Naive B cell (primary cell): ENCODE measurements at places on chromosomes 1 and 21.

DNA sequence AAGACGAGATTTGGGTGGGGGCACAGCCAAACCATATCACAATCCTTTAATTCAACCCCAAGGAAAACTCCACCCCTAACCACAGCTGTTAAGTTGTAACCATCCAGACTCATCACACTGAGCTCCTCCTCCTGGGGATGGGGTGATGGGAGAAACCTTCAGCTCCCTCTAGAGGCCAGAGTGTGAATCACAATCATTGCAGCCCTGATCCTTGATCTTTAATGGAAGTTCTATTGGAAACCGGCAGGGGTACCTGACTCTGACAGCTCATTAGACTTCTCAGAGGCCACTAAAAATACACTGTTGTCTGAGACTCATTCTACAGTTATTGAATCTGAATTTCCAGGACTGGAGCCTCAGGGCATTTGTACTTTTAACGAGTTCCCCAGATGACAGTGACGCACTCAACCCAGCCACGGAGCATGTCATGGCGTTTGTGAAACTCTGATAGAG lies 127.2 kb downstream of the IGSF21 start:
- peaks cover 48% of the 10 kb centered on the region for H3K27me3 ChIP-seq
- peaks cover 20% of the 10 kb centered on the region for H3K36me3 ChIP-seq
- no peaks in the 10 kb centered on the region for H3K4me1 ChIP-seq
- H3K27ac ChIP-seq: no peak overlapping the region
- no peak for DNase-seq
- no peak overlapping the region for H3K4me3 ChIP-seq

DNA sequence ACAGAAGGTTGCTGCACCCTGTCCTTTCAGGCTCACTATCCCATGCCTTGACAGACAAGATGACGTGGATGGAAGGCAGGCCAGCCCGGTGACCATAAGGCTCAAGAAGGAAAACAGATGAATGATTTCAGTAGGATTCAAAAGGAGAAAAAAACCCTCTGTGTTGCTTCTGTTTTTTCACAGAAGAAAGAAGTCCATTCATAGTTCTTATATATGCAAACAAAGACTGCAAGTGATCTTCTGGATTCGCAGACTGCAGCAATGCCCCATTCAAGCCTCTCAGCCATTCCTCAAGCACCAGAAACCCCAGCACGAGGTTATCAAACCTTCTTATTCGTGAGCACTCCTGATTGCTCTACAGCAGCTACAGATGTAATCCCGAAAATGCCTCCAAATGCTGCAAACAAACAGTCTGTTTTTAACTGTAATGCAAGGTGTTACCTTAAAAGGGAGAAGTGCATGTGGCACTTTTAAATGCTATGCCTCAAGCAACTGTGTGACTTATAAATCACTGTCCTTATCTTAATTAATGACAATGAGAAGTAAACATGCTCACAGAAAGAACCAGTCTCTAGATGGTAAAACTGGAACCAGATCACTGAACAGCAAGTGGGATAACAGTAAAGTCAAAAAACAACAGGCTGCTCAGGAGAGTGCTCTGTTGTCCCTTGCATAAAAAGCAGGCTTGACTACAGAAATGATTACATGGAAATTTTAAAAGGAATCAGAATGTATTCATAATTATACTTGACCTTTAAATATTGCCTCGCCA lies 173.9 kb downstream of the HHIPL2 start:
- H3K27me3 ChIP-seq: peaks cover 14% of the 10 kb centered on the region
- no peaks in the 10 kb centered on the region for H3K36me3 ChIP-seq
- H3K4me3 ChIP-seq: no peak overlapping the region
- H3K4me1 ChIP-seq: no peaks in the 10 kb centered on the region

DNA sequence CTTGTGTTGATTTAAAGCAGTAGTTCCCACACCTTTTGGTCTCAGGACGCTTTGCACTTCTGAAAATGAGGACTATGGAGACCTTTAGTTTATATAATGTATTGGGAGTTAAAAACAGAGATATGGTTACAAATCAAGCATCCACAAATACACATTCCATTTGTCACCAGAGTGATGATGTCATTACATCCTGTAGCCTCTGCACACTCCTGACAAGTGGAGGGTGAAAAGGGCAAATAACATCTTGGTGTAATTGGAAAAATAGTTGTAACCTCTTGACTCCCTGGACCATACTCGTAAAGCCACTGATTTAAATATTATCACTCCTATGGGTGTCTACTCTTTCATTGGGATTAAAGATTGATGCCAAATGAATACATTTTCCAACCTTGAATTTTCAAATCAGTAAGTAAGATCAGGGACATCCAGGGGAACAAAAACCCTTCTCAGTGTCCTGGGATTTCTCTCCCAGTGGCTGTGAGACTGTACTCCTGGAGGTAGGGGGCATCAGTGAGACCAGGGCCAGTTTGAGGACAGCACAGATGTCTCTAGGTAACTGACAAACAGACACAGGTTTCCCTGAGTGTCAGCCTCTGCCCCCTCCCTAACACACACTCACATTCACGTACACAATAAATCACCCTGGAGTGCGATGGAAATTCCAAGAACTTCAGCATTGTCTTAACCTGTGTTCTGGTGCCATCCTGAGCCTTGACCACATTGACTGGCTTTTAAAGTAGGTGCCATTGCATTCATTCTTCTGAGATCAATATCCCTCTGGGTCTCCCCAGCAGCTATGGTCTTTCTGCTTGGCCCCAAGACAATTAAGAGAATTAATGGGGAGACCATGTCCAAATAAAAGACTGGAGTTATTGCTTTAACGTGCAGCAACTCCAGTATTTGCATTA lies 63.0 kb downstream of the NR5A2 start:
- H3K27me3 ChIP-seq: peaks cover 24% of the 10 kb centered on the region
- no peak overlapping the region for H3K4me3 ChIP-seq
- no peak overlapping the region for H3K27ac ChIP-seq
- H3K4me1 ChIP-seq: no peaks in the 10 kb centered on the region
- peaks cover 8% of the 10 kb centered on the region for H3K36me3 ChIP-seq

DNA sequence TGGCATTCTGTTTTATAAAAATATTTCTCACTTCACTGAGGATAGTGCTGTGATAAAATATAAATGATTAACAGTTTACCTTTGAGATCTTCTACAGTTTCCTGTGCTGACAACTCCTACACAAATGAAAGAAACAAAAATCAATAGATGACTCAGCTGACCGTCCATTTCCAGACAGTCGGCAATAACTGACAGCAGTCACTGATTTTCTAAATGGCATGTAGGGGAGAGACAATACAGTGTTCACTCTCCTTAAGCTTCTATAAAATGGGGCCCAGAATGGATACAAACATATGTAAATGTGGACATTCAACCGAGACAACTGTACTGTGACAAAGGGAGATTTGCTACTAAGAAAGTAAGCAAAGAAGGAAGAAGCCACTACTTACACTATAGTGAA lies 34.3 kb downstream of the PCNX2 start:
- H3K4me1 ChIP-seq: peaks cover 7% of the 10 kb centered on the region
- H3K36me3 ChIP-seq: peaks cover 25% of the 10 kb centered on the region
- H3K27me3 ChIP-seq: no peaks in the 10 kb centered on the region
- DNase-seq: no peak
- H3K4me3 ChIP-seq: no peak overlapping the region

- DNase-seq: peak; percentile 48
- H3K4me3 ChIP-seq: peak overlapping the region; percentile 69
- H3K27me3 ChIP-seq: peaks cover 4% of the 10 kb centered on the region
- H3K4me1 ChIP-seq: peaks cover 18% of the 10 kb centered on the region
- no peaks in the 10 kb centered on the region for H3K36me3 ChIP-seq
- H3K27ac ChIP-seq: no peak overlapping the region
Measured at GRCh38 chr1:66648901-66649595, 103.2 kb upstream of the DYNLT5 start.

DNA sequence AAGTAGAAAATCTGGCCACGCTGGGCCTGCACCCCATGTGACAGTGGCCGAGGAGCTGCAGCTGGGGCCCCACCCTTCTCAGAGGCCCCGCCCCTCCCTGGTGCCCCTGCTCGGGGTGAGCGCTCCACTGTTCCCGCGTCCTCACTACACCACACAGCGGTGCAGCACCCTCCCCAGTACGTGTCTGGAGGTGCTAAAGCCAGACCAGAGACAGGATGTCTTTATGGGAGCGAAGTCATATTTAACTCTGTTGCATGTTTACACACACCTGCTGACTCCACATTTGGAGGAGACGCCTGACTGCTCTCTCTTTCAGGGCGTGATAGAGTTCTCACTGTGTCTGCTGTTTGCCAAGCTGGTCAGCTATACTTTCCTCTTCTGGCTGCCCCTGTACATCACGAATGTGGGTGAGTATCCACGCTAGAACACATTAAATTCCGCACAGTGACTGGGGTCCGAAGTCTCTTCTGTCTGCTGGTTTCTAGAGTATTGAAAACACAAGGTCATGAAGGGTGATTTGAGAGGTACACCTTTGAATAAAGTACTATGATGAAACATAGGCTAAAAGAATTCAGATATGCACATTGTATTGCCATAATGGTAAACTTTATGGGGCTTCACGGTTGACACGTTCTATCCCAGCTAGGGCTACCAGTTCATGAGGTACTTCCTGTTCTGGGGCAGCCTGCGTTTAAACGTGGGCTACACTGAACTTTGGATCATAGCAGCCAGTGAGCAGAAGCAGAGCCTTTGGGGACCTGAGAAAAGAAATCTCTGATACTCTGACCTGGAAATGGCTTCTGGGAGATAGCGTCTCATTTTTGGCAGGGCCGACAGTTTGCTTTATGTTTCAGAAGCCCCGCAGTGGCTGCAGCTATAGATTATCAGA lies 48.4 kb downstream of the SLC37A1 start:
- no peak overlapping the region for H3K4me3 ChIP-seq
- H3K27ac ChIP-seq: no peak overlapping the region
- H3K4me1 ChIP-seq: peaks cover 24% of the 10 kb centered on the region
- H3K27me3 ChIP-seq: no peaks in the 10 kb centered on the region
- DNase-seq: peak; percentile 16

DNA sequence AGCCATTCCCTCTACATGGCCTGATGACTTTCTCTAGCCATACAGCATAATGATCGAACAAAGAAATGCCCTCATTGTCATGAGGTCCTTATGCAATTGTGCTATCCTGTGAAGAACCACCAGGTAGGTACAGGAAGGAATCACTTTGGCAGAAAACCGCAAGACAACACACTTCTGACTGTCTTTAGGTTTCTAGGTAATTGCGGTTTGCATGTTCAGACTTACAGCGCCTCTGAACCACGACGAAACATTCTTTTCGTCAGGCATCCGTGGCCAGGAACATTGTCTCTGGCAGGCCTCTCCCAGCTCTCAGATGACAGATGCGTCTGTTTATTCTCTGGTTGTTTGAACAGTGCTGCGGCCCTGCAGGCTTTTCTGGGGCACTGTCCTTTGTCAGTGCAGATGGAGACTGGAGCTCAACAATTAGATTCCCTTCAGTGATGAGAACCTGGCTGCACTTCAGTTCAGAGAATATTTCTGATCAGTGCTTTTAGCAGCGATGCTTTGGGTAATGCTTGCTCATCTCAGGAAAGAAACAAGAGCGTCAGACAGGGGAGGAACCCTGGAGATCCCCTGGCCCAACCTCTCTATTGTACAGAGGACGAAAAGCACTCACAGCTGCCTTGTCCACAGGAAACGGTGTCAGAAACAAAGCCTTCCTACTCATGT lies 63.4 kb downstream of the B3GALT5 start:
- no peak overlapping the region for H3K27ac ChIP-seq
- H3K4me1 ChIP-seq: no peaks in the 10 kb centered on the region
- H3K4me3 ChIP-seq: no peak overlapping the region
- H3K27me3 ChIP-seq: peaks cover 12% of the 10 kb centered on the region

GRCh38 chr1:165443539-165444311 lies 1.2 kb downstream of the RXRG start:
- no peaks in the 10 kb centered on the region for H3K36me3 ChIP-seq
- no peak for DNase-seq
- no peak overlapping the region for H3K4me3 ChIP-seq
- H3K4me1 ChIP-seq: no peaks in the 10 kb centered on the region
- H3K27ac ChIP-seq: no peak overlapping the region

- DNase-seq: no peak
- H3K4me1 ChIP-seq: no peaks in the 10 kb centered on the region
- no peak overlapping the region for H3K4me3 ChIP-seq
Measured at GRCh38 chr1:219476116-219476515, 136.8 kb downstream of the ZC3H11B start.

GRCh38 chr1:186575348-186575747 lies 104.9 kb downstream of the PTGS2 start:
- no peak overlapping the region for H3K4me3 ChIP-seq
- H3K4me1 ChIP-seq: no peaks in the 10 kb centered on the region
- H3K27ac ChIP-seq: no peak overlapping the region
- no peaks in the 10 kb centered on the region for H3K36me3 ChIP-seq
- no peak for DNase-seq
